ENCODE measurements at places on chromosomes 11 and 22.

DNA sequence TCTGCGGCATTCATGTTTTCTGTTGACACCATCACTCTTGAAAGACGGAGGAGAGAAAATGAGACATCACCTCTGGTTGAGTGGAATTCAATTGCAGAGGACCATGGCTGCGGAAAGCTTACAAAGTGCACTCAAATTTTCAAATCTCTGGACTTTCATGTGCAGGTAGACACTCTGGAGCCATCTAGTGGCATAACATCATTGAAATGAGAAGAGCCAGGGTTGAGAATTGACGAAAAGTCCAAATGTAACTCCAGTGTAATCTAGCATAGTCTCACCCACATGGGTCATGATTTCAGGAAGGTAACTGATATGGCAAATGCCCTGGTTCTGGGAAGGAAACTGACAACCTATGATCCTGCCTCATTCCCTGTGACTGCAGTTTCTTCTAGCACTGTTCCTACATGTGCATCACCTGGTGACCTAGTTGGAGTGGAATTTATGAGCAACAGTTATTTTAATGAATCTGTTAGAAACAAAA, 687.8 kb downstream of the KCNA4 start:
- DNase-seq = no peak

DNA sequence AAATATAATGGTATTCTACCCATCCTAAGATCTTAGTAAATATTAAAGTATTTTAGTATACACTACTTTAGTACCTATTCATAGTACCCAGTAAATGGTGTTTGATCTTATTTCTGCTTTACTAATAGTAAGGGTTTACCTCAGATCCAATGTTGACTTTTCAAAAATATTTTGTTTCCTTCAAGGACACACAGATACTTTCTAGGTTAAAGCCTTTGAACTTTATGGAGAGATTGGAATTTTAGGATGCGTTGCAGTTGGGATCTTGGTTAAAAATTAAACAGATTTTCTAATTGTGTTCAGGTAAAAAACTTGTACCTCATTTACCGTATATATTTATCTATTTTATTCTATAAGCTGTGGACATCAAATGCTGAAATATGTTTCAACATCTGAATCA, 73.3 kb downstream of the CYP2R1 start:
- DNase-seq = no peak

DNA sequence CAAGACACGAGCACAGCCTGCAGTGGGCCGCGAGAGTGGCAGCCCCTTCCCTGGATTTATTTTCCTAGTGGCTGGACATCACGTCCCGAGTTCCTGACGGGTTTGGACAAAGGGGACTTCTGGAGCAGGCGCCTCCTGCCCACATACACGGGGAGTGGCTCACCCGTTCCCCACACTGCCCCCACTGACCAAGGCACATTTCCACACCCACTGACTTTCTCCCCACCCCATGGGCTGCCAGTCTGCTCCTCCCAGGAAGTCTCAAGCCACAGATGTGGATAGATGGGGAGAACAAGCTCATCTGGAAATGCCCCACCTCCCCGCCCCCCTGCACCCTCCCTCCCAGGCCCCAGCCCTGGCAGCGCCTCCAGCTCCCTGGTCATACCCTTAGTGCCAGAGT, 34.0 kb upstream of the FADD start:
- DNase-seq = no peak

DNA sequence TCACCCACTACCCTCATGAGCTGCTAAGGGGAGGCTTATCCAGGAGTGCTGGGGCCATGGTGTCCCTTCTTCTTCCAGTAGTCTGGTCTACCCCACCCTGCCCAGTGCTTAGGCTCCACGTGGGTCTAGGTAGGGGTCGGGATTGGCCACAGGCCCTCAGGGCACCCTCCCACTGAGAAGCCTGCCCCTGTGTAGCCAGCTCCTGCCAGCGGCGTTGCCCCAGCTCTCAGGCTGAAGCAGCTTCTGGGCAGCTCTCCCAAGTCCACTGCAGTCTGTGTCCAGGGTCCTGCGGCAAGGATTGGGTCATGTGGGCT, 24.0 kb upstream of the RIC3 start:
- no peak for DNase-seq

- no peak for DNase-seq
Observed at GRCh38 chr11:16606784-16607674, 131.4 kb upstream of the C11orf58 start.

- no peak for DNase-seq
Observed at GRCh38 chr22:43237280-43237679, 50.3 kb upstream of the TTLL12 start.

GRCh38 chr11:46639197-46639839, 22.0 kb downstream of the ATG13 start:
- DNase-seq = no peak

- no peak for DNase-seq
Observed at GRCh38 chr11:45805305-45806071, 539 bp downstream of the SLC35C1 start.

- DNase-seq = no peak
Observed at GRCh38 chr11:107898270-107898669, 30.0 kb upstream of the RAB39A start.

GRCh38 chr22:46373921-46374662, 38.6 kb downstream of the TRMU start:
- DNase-seq = no peak

DNA sequence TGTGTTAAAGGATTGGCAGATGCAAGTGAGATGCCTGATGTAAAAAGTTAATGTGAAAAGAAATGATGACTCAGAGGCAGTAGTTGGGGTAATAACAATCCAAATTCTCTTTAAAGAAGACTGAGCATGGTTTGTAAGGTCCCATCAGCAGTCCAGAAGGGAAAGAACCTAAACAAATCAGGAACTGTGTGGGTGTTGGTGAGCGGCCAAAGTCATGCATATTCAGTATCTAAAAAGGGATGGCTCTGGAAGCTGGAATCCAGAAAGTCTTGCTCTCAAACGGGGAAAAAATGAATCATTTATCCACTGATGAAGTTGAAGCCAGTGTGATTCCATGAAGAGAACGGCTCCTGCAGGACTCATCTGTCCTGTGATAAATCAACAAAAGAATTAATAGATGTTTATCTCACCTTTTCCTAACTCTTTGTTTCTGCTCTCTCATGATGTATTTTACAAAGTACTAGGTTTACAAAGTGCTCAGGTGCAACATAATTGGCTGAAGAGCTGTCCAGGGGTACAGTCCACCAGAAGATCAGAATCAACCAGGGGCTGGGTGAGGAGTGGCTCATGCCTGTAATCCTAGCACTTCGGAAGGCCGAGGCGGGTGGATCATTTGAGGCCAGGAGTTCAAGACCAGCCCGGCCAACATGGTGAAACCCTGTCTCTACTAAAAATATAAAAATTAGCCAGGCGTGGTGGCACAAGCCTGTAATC, 20.5 kb upstream of the SORL1-AS1 start:
- no peak for DNase-seq

DNA sequence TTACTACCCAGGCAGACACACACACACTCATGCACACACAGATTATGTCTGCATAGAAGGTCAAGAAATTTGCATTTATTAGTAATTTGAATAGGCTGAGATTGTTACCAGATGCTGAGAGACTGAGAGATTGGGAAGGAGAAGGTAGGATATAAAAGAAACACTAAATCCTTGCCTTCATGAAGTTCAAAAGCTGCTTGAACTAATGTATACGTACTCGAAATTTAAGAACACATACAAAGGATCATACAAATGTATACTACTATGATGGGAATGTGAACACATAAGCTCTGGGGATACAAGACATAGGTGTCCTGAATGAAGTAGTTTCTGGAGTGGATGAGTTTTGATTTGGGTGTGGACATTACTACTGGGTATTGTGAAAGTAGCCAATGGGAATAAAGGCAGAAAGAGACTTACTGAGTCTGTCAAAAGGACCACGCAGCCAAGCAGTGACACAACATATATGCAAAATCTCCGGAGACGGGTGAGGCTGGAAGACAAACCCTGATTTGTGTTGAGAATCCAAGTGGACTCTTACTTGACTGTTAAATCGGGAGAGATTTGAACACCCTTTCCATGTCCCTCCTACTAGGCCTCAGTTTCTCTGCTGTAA, 7.3 kb upstream of the PKNOX2 start:
- no peak for DNase-seq

DNA sequence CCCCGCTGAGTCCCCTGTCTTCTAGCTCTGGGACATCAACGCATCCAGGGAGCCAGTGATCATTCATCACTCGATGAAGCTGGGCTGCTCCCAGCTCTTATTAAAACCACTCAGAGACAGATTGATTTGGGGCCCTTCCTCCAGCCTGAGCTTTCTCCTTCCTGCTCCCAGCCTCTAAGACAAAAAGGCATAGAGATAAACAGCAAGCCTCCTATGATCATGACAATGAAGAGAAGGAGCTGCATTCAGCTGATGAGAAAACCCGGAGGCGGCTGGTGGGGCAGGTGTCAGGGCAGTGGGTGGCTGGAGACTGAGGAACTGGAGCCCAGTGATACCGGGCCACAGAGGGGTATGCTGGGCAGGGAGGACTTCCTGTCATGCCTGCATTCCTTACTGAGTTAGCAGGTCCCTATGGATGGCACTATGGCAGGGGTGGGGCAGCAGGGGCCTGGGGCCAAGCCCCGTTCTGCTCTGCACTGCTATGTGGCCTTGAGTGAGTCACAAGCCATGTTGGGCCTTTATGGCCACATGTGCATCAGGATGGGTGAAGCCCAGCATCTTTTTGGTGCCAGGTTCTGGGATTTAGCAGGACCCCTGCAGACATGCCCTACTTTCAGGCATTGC, 20.2 kb downstream of the PVALB start:
- no peak for DNase-seq

- DNase-seq = no peak
Observed at GRCh38 chr11:117588166-117588810, 208.7 kb downstream of the DSCAML1 start.

GRCh38 chr11:2558861-2559526, 114.2 kb downstream of the KCNQ1 start:
- no peak for DNase-seq

- no peak for DNase-seq
Observed at GRCh38 chr11:119258983-119259382, 52.8 kb downstream of the CBL start.

DNA sequence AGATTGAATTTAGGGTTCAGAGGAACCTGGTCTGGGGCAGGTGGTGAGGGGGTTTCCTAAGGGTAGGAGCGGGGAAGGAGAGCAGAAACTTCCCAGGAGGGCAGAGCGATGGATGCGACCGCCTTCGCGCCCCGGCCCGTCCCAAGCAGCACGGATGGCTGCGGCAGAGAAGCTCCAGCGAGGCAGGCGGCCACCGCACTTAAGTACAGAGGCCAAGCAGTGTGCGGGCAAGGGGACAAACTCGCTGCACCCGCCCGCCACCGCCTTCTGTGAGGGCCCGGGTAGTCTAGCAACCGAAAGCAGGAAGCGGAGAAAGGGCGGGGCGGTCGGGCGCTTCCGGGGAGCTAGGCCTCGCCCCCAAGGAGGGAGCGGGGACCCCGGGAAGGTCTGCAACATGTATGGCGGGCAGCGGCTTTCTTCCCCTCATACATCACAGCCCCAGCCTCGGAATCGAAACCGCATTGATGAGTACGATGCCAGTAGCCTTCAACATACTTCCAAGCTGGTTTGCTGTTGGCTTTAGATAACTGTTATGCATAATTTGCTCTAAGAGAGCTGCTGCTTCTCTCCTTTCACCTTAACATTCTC, at the start of gene AGBL2:
TSS of gene AGBL2 (minus strand) at position 288 of the 588 bp plus-strand sequence. CDS start 719 bp downstream, outside the sequence.
- peak; percentile 73 for DNase-seq

DNA sequence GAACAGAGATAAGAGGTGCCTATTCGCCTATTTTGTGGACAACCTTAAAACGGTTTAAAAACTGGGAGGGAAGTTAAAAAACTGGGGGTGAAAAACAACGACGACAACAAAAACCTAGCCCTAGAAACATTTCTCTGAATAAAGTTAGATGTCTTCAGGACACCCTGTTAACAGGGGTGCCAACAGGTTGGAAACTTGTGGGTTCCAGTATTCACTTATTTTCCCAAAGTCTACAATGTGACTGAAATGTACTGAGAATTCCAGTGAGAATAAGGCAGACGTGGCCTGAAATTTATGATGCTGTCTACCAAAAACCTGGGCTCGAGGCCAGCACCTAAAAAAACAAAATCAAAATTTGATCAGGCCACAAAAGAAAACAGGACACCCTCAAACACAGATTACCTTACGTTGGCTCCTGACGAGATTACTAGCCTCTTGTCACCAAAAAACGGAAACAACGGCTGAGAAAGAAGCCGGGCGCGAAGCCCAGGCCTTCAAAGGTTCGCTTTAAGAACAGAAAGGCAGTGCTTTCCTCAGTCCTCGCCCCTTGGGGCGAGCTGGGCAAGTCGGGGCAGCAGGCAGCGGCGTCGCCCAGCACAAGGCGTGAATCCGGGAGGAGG, 906 bp downstream of the CCDC90B start:
- DNase-seq = no peak

GRCh38 chr22:49292909-49293308, 534.8 kb downstream of the BRD1 start:
- DNase-seq = no peak

DNA sequence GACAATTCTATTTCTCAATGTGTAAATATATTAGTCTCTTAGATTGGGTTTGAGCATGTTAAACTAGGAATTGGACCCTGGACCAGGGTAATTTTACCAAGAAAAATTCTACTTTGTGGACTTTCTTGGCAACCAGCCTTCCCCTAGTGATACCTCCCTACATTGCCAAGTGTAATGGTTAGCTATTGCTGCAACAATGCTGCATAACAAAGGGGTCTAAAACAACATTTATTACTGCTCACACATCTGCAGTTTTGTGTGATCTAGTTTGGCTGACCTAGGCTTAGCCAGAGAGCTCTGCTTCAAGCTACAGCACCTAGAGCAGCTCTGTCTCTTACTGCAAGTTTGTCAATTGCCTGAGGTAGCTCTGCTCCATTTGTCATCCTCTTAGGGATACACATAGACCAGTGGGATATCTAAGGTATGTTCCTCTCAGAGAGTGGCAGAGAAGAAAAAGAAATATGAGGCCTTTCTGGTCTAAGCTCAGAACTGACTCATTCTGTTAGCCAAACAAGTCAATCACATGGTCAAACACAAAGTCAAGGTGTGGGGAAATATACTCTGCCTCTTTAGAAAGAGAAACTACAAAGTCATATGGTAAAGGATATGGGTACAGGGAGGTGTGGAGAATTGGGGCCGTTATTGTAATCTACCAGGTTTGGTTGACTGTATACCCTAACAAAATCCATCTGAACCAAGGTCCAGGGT, 2.0 kb upstream of the LAYN start:
- no peak for DNase-seq

DNA sequence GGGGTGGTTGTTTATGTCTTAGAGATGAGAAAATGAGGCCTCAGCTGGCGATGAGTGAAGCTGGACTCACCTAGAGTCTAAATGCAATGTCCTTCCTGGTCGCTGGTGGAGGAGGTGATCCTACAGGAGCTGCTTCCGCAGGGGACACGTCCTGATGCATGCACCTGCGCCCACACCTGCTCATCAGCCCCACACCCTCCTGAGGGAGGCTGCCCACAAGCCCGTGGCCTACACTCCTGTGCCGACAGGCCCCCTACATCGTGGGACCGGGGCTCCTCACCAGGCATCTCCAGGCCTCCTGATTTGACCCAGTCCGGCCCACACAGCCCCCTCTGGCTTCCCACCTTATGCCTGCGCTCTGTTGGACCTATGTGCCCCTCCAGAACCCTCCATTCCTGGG, 857.2 kb downstream of the TBC1D22A start:
- DNase-seq = no peak
